Fibroblast of upper back skin (primary cell): ENCODE measurements at places on chromosomes 7 and 10.

- no peak for DNase-seq
These were observed 93.4 kb downstream of the PTPRN2 start for GRCh38 chr7:158494162-158494586.

GRCh38 chr10:73867126-73867807 lies 7.1 kb downstream of the CAMK2G start:
- DNase-seq, result no peak

GRCh38 chr7:64625114-64626082 lies 40.5 kb upstream of the ZNF107 start:
- no peak for DNase-seq

GRCh38 chr7:32476816-32477648 lies 13.1 kb downstream of the LSM5 start:
- DNase-seq, result no peak

- DNase-seq, result peak; percentile 77
These were observed 188.4 kb downstream of the PPP1R3A start for GRCh38 chr7:113730309-113730955.

GRCh38 chr7:158004123-158004490 lies 583.5 kb downstream of the PTPRN2 start:
- no peak for DNase-seq

DNA sequence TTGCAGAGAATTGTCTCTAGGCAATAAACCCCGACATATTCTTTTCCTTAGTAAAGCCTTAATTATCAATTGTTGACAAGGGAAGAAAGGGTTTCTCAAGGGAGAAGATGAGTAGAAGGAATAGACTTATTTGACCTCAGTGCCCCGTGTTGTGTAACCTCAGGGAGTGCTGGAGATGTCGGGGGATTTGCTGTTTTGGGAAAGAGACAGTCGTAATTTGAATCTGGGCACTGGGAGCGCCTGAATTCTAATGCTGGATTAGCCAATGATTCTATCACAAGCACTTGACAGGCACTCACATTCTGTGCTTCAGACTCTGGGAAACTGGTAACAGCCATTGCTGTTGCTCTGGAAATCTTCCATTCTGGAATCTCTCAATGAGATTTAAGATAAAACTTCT lies 13.8 kb upstream of the LMOD2 start:
- DNase-seq, result no peak

DNA sequence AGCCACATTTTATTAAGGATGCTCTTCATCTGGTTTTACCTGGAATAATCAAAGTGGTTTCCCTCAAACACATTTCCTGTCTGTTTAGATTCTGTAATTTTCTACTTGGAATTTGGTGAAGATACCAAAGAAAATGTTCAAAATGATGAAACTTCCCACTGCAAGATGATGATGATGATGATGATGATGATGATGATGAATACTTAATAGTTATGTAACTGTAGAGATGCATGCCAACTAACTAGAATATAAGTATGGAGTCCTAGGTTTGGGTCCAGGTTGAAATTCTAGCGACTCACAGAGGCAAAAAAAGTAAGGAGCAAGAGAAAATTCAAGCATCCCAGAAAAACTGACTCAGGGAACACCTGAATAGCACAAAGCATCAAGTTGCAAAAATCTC lies 104.0 kb upstream of the KIAA1217 start:
- DNase-seq, result no peak

GRCh38 chr7:116436305-116436826 lies 63.2 kb upstream of the CAV2 start:
- peak; percentile 49 for DNase-seq

DNA sequence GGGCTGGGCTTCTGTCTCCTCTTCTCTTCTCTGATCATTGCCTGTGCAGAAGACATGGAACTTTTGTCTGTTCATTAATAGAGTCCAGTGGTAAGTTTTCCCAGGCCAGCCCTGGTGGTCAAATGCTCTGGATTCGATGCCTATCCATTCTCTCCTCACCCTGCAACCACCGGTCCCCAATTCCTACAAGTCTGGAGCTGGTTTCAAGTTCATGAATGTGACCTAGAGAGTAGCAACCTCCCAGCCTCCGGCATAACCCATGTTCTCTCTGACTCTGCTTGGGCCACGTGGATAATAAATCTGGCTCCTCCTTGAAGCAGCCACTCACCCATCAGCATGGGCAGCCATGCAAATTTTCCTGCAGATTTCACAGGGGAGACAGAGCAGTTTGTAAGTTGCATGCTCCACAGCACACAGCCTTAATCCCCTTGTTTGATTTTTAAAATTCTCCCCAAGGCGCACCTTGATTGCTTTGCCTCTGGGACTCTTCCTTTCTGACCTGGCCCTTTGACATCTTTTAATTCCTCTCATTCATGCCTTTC lies 37.3 kb upstream of the PDZD8 start:
- no peak for DNase-seq

DNA sequence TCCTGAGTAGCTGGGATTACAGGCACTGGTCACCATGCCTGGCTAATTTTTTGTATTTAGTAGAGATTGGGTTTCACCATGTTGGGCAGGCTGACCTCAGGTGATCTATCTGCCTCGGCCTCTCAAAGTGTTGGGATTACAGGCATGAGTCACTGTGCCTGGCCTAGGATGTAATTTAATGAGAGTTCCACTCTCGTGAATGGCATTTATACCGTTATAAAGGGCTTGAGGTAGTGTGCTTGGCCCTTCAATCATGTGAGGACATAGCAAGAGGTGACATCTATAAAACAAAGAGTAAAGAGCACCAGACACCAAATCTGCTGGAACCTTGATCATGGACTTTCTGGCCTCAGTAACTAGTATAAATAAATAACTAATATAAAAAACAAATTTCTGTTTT lies 93.5 kb upstream of the PPP1R9A start:
- no peak for DNase-seq

DNA sequence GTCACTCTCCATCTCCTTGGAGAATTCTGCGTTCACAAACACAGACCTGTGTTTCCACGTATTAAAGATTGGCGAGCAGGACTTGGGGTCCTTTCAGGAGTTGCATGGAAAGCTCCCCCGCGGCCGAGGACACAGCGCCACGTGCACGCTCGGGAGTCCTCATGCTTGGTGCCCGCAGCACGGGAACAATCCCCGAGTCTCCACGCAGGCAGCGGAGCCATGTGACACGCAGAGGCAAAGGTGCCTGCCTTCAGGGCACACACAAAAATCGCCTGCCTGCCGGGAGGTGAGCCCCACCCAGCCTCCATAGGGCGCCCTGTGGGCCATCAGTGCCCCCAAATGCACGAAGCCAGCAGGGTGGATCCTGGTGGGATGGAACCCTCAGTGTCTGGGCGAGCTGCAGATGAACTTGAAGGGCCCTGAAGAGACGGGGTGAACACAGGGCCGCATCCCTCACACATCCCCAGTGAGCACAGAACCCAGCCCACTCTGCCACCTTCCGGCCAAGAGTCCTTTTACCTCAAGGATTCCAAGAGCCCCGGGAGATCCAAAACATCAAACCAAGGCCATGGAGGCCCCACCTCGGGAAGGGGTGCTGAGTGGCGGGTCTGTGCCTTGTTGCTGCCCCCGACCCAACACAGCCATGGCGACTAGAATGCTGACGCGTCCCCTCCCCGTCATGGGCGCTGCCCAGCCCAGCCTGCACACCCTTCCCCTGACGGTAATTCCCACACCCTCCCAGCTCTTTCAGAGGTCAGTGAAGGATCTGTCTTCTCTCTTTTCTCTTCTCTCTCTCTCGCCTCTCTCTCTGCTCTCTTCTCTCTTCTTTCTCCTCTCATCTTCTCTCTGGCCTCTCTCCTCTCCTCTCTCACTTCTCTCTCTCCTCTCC lies 55.9 kb downstream of the CFAP46 start:
- no peak for DNase-seq

GRCh38 chr10:88598055-88598454 lies 11.5 kb downstream of the LIPJ start:
- no peak for DNase-seq

DNA sequence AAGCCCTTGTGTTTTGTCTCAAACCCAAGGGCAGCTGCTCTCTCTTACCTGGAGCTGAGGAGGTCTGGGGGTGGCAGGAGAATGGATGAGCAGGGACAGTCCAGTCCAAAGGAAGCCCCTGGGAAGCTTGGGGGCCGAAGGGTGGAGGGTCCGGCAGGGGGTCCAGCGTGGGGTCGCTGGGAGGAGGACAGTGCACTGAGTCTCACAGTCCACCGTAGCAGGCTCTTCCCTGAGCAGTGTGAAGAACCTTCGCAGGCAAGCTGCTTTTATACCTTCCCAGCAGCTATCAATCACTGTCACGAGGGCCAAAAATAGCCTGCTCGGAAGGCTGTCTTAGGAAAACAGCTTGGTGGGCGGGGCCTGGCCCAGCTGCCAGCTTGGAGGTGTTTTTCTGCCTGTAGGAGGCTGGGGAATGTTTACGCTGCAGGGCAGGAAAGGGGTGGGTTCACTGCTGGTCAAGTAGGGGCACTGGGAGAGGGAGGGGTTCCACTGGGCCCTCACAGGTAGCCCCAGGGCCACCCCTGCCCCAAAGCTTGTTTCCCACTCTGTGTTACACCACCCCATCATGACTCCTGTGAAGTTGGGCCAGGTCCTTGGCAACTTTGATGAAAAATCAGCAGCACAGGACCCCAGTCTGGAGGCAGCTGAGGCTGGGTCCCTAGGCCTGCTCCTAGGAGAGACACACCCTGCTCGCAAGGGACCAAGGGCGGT lies at the start of gene DEPP1:
Gene DEPP1, minus strand, starts transcription at position 240 of the 711 bp plus-strand sequence. CDS start 779 bp downstream, outside the sequence.
- peak; percentile 94 for DNase-seq

GRCh38 chr10:71547876-71548846 lies 151.4 kb downstream of the CDH23 start:
- peak; percentile 27 for DNase-seq

DNA sequence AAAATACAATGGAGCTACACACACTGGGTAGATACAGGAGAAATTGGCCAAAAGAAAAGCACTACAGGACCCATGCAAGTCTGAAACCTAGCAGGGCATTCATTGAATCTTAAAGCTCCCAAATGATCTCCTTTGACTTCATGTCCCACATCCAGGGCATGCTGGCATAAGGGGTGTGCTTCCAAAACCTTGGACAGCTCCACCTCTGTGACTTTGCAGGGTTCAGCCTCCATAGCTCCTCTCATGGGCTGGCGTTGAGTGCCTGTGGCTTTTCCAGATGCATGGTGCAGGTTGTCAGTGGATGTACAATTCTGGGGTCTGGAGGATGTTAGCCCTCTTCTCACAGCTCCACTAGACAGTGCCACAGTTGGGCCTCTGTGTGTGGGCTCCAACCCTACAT lies 626.3 kb upstream of the POT1 start:
- no peak for DNase-seq

DNA sequence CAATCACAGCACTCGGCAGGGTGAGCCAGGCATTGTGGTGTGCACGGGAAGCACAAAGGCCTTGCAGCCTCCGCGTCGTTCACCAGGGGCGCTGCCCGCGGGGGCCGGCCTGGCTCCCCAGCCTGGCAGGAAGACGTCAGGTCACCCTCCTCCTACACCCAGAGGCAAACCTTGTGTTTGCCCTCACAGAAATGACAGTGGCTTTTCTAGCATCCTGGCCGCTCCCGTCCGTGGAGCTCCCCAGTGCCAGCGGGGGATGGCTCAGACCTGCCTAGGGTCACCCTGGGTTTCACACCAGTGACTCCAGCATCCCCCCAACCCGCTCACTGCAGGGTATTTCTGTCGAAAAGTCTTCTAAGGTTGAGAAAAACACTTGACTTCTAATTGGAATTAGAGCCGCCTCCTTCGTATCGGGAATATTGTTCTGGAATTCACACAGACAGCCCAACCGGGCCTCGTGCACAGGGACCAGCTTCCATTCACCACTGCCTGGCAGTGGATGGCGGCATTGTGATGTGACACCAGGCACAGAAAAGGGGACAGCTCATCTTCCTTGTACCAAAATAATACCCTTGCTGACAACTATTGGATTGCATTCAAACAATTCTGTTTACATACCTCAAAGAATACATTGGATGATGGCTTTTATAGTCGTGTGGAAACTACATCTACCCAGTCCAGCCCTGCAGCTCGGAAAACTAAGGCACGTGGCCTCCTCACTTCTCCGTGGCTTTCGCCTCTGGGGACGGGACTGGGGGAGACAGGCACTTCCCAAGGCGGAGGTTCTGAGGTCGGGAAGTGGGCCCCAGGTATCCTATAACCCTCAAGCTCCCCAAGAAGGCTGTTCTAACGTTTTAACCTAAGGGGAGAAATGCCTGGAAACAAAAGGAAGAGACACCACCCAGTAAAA lies 109.0 kb downstream of the EBF3 start:
- DNase-seq, result no peak

GRCh38 chr7:100352984-100353684 lies 4.8 kb upstream of the PILRB start:
- DNase-seq, result no peak

DNA sequence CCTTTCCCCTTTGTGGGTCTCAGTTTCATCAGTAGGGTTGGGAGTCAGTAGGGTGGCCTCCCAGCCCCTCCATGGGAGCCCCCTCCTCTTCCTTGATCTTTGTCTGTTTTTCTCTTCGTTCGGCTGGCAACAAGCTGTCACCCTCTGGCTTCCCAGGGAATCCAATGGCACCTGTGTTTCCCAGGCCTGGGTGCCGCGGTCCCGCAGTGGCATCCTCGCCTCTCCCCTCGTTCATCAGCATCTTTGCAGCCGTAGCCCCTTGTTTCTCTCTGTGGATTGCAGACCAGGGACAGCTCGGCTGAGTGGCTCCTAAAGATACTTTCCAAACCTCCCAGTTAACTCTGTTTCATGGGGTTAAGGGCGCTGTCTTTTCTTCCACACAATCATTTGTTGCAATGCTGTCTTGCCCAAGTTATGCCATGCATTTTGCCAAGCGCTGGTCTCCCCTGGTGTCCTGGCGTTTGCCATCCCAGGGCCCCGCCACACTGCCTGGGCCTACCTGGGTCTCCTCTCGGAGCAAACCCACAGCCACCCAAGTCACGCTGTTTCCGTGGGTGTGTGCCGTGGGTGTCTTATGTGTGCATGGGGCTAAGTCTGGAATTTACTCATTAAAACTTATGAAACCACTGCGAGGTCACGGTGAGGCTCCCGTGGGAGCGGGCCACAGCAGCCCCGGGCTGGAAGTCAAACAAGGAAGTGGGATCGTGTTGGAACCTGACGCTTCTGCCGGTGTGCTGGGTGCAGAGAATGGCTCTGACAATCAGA lies 189.4 kb upstream of the SHH start:
- no peak for DNase-seq

DNA sequence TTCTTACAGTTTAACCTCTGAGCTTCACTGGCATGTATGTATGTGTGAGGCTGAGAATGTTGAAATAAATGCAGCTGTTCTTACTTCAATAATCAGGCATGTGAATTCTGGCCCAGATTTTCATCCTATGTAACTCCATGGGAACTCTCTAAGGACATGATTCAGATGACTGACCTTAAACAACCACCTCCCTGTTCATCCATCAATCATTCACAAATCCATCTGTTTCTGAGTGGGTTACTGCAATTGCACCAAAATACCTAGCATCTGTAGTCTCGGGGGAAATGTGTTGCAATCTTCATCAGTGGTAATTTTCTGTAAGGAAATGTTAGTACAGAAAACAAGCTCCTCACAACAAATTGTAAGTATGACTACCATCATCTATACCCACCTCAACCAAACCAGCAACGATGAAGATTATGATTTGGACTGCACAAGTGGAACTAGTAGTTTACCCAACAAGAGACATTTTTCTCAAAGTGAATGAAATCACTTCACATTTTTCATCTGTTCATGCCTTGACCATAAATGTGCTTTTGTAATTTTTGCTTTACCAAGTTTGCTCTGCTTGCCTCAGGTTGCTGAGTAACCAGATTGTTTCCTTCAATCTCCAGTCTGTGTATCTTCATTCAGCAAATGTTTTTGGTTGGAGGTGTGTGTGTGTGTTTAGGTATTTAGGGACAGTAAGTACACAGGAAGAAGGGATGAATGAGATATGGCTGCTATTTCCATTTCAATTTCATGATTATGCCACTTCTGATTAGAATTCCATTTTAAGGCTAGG lies 65.7 kb upstream of the FZD8 start:
- peak; percentile 82 for DNase-seq
